ENCODE measurements at places on chromosomes 7 and 10.

DNA sequence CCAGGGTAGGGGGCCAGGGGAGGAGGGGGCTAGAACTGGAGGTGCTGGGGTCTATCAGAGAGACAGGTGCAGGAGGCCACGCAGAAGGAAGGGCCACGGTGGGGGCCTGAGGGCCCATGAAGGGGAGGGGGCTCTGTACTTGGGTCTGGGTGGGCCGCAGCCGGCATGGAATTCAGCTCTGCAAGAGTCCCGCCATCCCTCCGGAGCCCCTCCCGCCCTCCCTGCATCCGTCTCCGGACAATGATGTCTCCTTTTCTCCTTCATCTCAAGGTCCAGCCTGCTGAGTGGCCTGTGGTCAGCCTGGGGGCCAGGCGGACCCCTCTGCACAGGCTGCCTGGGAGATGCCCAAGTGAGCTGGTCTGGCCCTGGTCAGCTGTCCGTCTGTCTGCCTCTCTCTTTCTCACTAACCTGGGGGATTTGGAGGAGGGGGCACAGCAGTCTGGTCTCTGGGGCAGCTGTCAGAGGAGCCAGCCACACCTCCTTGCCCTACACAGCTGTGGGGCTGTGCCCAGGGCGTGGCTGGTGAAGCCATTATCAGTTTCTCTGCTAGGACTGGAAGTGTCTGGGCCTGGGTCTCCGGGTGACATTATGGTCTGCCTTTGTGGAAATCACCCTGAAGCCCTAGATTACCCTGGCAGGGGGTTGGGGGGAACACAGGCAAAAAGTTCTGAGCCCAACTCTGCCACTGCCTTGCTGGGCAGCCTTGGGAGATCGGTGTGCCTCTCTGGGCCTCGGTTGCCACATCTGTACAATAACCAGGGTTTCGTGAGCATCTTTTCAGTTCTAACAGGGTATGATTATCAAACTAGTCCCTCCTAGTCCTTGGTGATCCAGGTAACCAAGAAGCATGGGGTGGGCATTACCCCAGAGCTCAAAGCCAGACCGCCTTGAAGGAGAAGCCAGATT is 19.0 kb upstream of the HSPB1 start:
- DNase-seq = no peak

GRCh38 chr10:97356918-97357317 is 22.4 kb upstream of the FRAT2 start:
- no peak for DNase-seq

DNA sequence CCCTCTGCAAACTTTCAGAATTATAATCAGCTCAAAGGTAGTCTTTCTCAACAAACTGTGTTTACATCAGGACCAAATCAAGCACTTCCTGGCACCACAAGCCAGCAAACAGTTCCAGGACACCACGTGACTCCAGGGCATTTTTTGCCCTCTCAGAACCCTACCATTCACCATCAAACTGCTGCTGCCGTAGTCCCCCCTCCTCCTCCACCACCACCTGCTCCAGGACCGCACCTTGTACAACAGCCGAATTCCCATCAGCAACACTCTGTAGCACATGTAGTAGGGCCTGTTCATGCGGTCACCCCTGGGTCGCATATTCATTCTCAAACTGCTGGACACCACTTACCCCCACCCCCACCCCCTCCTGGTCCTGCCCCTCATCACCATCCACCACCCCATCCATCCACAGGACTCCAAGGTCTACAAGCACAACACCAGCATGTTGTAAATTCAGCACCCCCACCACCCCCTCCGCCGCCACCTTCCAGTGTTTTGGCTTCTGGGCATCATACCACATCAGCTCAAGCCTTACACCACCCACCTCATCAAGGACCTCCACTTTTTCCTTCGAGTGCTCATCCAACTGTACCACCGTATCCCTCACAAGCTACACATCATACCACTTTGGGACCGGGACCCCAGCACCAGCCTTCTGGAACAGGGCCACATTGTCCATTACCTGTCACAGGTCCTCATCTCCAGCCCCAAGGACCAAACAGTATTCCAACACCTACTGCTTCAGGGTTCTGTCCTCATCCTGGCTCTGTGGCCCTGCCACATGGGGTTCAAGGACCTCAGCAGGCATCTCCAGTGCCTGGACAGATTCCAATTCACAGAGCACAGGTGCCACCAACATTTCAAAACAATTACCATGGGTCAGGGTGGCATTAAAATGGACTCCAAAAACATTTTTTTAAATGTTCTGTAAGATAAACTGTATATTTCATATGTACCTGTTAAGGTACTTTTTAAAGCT is 98.7 kb downstream of the KMT2E start:
- DNase-seq = no peak

- no peak for DNase-seq
These were observed 115.0 kb downstream of the SND1 start for GRCh38 chr7:127766831-127767459.

DNA sequence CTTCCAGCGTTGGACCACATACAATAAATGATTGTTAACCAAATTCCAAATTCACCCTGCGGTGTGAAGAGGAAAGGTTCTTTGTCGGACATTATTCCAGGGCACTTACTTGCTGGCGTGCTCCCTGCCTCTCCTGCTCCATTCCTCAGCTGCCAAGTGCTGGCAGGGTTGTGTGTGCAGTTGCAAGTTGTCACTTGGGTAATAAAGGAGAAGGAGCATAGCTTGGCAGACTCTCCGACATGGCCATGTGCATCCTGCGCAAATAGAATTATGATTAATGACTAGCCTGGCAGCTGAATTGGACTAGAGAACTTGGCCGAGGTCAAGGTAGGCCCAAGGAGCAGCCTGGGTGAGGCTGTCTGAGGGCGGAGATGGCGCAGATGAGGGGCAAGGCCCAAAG is 92.3 kb upstream of the ELMO1 start:
- DNase-seq = no peak

GRCh38 chr7:50423860-50424259 is 26.3 kb downstream of the FIGNL1 start:
- DNase-seq = no peak

- DNase-seq = no peak
These were observed 379.1 kb upstream of the GALNT17 start for GRCh38 chr7:70752794-70753241.

DNA sequence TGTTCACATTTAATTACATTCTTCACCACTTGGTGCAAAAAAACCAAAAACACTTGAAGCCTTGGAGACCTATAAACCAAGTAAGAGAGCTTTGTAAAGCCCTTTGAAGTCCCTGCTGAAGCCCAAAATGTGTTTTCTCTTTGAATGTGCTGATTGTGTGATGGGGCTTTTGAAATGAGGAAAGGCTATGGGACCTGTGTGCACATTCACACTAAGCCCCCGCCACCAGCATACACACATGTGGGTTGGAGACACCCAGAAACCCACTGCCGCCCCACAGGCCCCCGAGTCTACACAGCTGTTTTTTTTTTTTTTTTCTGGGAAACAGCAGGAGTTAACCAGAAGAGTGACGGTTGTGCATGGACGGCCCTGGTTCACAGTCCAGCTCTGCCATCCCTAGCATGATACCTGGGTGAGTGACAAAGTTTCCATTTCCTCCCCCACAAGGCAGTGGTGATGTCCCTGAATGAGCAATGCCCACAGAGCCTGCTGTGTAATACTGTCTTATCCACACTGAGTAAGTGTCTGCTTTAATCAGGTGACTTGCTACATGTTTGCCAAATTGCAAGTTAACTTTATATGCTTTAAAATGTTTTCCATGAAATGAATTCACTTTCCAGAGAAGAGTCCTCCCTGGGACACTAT is 154.6 kb upstream of the GDF10 start:
- DNase-seq = no peak

GRCh38 chr7:141785706-141786552 is 4.1 kb upstream of the TAS2R5 start:
- peak; percentile 7 for DNase-seq

- DNase-seq = no peak
These were observed 904 bp upstream of the DPYSL4 start for GRCh38 chr10:132185601-132186487.

GRCh38 chr10:79144351-79145173 is 75.8 kb downstream of the ZMIZ1 start:
- DNase-seq = no peak

- DNase-seq = no peak
These were observed 371.0 kb downstream of the FRMD4A start for GRCh38 chr10:13959443-13960359.

DNA sequence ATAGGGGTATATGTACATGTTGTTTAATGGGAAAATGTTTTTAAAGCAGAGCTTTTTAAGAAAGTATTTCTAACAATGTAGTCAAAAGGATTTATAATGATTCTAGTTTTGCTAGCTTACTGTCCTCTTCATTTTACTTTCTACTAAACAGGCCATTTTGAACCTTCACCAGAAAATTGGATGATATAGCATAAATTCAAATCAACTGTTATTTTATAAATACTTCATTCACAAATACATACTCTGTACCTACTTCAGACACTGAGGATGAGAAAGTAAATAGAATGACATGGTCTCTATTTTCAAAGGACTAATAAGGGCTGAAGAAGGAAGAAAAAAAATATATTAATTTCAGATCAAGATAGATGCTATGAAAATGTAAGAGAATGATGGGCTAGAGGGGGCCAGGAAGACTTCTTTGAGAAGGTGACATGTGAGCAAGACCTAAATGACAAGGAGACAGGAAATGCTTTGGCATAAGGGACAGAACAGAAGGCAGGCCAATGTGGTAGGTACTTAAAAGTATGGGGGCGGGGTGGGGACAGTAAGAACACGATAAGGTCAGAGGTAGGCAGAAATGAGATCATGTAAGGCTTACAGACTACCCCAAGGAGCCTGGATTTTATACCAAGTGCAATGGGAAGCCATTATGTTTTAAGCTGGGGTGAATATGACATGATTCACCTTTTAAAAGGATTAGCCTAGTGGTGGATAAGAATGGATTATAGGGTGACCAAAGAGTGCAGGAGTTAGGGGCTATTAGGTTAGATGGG is 5.2 kb downstream of the NAMPT start:
- no peak for DNase-seq

GRCh38 chr10:89283936-89284475 is 17.8 kb upstream of the IFIT2 start:
- no peak for DNase-seq

DNA sequence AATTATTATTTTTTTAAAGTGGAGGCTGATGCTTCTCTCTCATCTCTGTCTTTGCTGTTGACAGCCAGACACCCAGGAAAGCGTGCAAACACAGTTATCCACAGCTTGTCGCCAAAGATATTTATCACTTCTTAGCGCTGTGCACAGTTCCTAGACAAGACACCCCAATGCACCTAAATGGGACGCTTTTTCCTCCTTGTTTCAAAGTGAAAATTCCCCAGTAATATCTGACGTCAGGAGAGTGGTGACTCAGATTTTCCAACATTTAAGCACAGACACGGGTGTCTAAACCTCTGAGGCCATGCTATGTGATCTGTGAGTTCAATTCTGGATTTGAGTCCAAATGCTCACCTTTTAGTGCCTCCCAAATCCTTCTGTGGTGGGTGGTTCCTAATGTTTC is 151.6 kb downstream of the EMX2 start:
- no peak for DNase-seq

GRCh38 chr10:122290334-122290733 is 19.2 kb downstream of the BTBD16 start:
- DNase-seq = no peak

DNA sequence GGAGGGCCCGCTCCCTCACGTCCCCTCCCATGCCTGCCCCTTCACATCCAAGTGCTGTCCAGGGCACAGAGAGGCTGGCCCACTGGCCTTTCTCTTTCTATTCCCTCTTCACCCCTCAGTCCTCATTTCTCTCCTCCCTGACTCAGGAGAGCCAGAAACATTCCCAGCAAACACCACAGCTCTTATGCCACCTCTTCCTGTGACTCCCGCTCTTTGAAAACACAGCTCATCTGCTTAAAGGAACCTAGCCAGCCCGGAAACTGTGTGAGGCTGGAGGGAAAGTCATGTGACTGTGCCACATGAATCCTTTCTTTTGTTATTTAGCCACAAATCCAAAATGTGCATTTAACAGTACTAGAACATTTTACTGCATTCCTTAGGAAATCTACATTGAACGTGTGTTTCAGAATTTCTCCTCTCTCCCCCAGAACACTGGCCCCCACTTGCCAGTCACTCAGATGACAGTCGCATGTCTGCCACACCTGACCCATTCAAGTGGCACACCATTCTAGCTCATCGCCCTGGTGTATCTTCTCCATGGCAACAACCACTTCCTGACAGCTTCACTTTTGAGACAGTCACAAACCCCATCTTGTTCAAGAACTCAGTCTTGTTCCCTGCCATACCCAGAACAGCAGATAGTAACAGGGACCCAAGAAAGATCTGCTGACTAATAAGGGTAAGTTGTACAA is 42.8 kb downstream of the GRB10 start:
- peak; percentile 31 for DNase-seq

DNA sequence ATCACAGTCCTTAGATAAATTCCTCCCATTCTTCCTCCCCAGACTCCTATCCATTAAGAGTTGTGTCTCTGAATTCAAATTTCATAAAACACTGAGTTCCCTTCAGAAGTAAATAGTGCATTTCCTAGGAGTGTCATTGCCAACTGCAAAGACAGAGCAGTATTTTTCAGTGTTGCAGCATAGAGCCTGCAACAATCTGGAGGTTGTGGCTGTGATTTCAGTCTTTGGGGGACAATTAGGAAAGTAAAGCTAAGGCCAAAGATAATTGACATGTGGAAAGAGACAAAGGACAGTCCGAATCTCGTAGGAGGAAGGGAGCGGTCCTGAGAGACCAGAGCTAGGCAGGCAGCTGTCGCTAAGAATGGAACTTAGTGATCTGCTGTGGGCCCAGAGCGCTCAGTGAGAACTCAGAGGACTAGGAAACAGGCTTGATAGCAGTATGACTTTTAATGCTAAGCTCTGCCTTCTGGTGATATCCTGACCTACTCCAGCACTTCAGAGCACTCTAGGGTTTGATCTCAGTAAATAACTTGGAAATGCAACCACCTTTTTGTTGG is 46.2 kb downstream of the PRPF18 start:
- no peak for DNase-seq

DNA sequence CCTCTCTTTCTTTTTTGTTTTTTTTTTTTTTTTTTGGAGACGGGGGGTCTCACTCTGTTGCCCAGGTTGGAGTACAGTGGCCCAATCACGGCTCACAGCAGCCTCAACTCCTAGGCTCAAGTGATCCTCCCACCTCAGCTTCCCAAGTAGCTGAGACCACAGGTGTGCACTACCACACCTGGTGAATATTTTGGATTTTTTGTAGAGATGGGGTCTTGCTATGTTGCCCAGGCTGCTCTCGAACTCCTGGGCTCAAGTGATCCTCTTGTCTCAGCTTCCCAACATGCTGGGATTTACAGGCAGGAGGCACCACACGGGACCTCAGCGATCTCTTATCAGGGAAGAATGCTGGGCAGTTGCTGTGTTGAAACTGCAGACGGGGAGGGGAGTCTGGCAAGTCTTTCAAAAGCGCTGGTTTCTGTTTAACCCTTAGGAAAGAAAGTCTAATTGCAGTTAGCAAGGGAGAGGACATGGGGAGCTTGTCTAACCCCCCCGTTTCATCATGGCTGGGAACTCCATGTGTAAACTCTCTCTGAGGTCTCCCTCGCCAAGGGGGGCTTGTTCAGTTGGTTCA is 39.6 kb upstream of the LMTK2 start:
- no peak for DNase-seq

- DNase-seq = no peak
These were observed 44.8 kb downstream of the PALS2 start for GRCh38 chr7:24617957-24618616.

GRCh38 chr7:48548667-48549066 is 375.7 kb upstream of the CDC14C start:
- no peak for DNase-seq

All from HL-60 (cell line).